ENCODE measurements at places on chromosomes 6 and 20. TPM values are rescaled to one million over a fixed set of nuclear protein-coding genes. Genes with fewer than 3 reads are reported as not detected.
A peak's percentile ranks its signal among the peaks of the same experiment; 100 is the strongest.

- no peak for DNase-seq
Measured at GRCh38 chr6:53931086-53931485, 136.3 kb downstream of the LRRC1 start.

- DNase-seq, result no peak
Measured at GRCh38 chr6:129903082-129903481, 42.0 kb upstream of the TMEM244 start.

DNA sequence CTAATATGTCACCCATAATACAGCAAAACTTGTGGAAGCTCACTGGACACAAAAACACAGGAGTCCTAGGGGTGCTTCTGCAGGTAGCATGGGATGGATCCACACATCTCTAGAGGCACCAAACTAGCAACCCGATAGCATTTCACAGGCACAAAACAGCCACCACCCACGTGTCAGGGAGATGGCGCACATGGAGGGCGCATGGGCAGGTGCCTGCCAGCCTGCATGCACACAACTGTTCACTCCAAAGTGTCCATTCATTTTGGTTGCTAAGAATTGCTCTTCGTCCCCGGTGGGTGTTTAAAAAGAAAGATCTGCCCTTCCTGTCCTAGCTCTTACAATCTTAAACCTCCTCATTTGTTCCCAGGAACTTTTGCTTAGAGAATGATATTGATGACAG lies 171.3 kb downstream of the SYNDIG1 start:
- no peak for DNase-seq

GRCh38 chr20:4153661-4154238 lies 138.4 kb upstream of the RNF24 start:
- no peak for DNase-seq

DNA sequence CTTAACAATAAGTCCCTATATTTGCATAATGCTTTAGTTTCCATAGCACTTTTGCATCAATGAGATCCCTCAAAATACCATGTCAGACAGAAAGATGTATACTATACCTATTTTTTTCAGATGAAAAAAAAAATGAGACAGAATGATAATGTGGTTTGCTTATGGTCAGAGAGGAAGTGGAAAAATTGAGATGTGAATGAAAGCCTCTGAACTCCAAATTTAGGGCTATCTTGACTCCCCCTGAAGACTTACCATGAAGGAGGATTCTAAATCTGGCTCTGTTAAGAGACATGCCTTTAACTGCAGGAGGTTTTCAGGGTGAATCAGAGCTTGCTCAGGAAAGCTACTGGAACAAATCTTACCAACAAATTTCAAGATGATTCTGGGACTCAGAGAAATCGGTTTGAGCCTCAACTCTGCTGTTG lies 176.2 kb downstream of the ISM1 start:
- DNase-seq, result no peak

DNA sequence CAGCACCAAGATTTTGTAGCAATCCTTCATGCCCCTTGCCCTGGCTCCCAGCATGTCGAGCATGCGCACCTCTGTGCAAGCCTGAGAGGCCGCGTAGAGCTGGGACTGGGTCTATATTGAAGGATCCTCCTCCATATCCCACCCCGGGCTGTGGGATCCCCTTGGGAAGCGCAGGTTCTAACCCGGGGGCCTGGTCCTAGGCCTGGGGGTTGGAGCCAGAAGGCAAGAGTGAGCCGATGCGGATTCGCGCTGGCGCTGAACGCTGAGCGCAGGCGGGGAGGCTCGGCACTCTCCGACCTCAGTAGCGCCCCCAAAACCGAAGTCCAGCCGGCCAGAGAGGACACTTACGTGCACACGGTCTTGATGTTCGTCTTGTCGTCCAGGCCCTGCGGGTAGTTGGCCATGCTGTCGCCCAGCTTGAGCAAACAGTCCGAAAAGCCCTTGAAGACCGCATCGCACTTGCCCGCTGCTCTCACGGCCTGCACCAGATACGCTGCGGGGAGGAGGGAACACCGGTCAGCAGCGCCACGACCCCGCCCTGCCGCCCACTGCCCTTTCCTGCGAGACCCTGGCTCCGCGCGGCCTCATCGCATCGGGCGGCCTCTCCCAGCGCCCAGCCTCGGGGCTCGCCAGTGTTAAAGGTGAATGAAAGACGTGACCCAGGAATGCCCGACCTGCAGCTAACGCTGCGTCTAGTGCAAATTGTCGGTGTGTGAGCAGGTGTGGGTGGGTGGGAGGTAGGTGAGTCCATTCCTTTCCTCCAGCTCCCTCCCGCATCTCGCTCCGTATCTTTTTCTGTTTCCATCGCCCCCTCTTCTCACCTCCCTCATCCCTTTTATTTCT lies 4.5 kb downstream of the NRN1 start:
- DNase-seq, result no peak

DNA sequence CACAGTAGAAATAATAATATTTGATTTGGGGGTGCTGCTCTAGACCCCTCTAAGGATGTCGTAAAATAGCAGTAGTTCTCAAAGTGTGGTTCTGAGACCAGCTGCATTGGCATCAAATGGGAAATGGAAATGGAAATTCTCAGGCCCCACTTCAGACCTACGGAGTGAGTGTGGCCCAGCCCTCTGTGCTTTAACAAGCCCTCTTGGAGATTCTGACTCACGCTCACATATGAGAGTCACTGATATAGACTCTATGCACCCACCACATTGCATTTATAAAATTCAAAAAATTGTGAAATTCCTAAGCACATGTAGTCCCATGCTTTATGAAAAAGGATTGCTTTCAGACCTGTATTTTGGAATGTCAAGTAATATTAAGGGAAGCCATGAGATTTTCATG lies 14.2 kb upstream of the PPP1R16B start:
- no peak for DNase-seq

The ISM1 gene
- 3.6 TPM for polyA plus RNA-seq

GRCh38 chr20:31675828-31676608 lies 38.3 kb downstream of the COX4I2 start:
- DNase-seq, result no peak

GRCh38 chr6:32764048-32764447 lies 716 bp upstream of the HLA-DQB2 start:
- DNase-seq, result no peak

The LBP gene
- 0.04 TPM for polyA plus RNA-seq

DNA sequence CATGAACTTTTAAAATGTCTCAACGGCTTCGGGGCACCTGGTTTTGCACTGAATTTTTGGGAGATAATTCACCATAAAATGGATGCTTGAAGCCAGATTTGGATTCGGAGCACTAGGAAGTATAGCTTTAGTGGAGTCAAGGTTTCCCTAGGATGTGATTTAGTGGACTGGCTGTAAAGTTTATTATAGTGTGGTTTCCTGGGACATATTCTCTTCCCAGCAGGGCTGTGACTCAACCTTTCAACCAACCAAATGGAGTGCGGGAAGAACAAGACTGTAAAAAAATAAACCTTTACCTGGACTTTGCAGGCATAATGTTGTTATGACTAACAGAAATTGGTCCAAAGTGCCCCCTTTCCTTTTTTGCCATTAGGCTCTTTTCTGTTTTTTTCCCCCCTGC lies 327.4 kb upstream of the MAN1A1 start:
- no peak for DNase-seq

- peak; percentile 31 for DNase-seq
Measured at GRCh38 chr6:7042654-7043545, 64.9 kb upstream of the RREB1 start.

GRCh38 chr20:59145924-59146779 lies 17.5 kb upstream of the ZNF831 start:
- no peak for DNase-seq

The SNAI1 gene
- polyA plus RNA-seq, result 10.0 TPM

DNA sequence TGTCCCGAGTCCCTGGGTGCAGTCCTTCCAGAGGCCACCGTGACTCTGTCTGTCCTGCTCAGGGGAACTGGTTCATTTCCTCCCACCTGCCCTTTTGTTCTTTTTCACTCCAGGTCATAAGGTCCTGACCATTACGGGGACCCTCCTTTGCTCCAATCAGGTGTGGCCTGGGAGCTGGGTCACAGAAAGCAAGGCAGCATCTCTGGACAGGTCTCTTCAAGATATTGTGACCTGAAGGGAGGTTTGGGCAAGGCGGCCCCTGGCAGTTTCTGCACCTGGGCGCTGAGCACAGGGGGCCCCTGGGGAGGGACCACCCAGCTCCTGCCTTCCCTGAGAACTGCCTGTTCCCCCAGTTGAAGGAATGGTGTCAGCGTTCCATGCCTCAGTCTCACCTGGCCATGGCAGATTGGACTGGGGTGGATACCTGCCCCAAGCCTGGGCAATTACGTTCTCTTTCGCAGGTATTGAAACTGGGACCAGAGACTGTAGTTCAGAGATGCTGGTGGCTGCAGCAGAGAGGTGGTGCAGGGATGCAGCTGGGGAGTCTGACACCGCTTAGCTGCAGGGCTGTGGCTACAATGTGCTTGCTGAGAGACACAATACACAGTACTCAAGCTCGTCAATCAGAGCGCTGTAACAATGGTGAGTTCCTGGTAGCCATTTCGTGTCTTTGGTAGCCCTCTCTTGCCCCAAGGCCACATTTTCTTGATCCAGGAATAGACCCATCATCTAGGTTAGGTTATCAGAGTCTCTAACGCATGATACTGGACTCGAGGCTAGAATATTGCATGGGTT lies 15.6 kb upstream of the NELFCD start:
- no peak for DNase-seq

DNA sequence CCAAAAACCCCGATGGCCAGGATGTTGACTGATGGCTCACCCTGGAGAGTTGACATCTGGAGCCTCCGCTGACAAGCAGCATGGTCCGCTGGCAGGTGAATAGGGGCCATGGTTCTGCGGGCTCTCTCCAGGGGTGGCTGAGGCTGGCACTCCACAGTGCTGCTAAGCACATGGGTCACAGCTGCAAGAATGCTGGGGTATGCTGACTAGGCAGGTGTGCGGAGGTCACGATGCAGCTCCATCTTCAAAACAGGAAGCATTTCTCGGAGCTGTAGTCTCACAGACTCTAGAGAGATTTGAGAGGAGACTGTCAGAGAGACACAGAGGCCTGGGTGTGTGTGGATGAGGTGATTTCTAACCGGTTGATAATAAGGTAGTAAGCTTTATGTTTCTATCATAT lies 341.6 kb downstream of the NRN1 start:
- DNase-seq, result no peak

- no peak for DNase-seq
Measured at GRCh38 chr20:41344938-41345728, 4.5 kb downstream of the LPIN3 start.

- no peak for DNase-seq
Measured at GRCh38 chr20:4161401-4162251, 146.3 kb upstream of the RNF24 start.

GRCh38 chr20:62060631-62061541 lies 4.8 kb downstream of the TAF4 start:
- no peak for DNase-seq

GRCh38 chr6:74991573-74992332 lies 214.1 kb downstream of the COL12A1 start:
- DNase-seq, result no peak

The PPP2R5D gene
- 70.8 TPM for polyA plus RNA-seq

GRCh38 chr20:52936351-52937340 lies 35.5 kb upstream of the TSHZ2 start:
- no peak for DNase-seq

DNA sequence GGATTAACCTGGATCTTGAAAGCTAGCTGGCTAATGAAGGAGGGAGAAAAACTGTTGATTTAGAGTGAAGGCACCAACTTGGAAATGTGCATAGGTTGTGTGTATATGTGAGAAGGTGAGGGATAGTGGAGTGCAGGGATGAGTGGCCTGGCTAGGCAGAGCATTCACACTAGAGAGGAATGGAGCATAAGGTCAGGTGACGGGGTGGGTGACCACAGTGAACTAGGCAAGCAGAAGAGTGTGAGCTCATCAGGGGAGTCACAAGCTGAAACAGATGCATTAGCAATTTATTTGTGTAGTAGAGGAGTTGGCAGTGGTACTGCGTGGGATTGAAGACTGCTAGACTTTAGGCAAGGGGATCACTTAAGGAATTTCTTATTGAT lies 10.5 kb downstream of the ANKRD66 start:
- no peak for DNase-seq

DNA sequence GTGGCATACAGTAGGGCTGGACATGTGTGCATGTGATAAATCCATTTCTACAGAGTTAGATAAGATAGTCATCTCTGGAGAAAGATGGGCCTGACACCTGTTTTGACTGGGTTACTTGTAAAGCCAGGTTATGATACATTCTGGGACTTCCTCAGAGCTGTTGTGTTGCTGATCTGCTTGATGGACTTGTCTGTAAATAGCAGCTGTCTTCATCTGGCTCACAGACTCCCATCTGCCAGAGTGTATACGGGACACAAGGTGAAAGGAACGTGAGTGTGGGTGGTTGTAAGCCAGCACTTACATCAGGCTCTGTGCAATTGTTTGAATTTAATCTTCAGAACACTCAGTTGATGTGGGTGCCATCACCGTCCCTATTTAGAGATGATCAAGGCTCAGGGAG lies 49.8 kb downstream of the ZDHHC14 start:
- no peak for DNase-seq

DNA sequence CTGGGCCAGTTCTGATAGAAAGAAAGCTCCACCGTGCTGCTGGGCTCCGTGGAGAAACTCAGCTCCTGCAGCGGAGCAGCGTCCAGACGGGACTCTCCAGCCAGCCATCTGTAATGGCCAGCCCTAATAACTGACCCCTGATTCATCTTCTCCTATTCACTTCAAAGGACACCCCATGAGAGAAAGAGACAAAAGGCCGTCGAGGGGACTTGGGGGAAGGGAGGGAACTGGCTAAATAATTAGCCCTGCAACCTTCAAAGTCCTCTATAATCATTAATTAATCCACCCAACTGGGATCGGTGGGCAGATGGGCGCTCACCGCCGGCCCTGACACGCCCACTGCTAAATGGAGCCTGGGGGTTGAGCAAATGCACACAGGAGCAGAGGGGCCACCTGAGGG lies 512.4 kb downstream of the CD83 start:
- no peak for DNase-seq

The TP53TG5 gene
- 0.96 TPM for polyA plus RNA-seq

The INSM1 gene
- polyA plus RNA-seq, result not detected

The EYS gene
- 0.77 TPM for polyA plus RNA-seq

The LY6G6F gene
- 1.0 TPM for polyA plus RNA-seq

The EPM2A gene
- polyA plus RNA-seq, result 16.7 TPM

GRCh38 chr6:101462576-101462975 lies 69.1 kb downstream of the GRIK2 start:
- DNase-seq, result no peak

- no peak for DNase-seq
Measured at GRCh38 chr20:51046021-51046985, 23.4 kb upstream of the KCNG1 start.

- DNase-seq, result no peak
Measured at GRCh38 chr20:5650280-5650691, 99.9 kb upstream of the SHLD1 start.

The ARMC2 gene
- 11.5 TPM for polyA plus RNA-seq

The GPANK1 gene
- polyA plus RNA-seq, result 28.8 TPM

The HSD17B8 gene
- polyA plus RNA-seq, result 22.2 TPM
